Pulmonary artery endothelial cell (primary cell): ENCODE measurements at places on chromosomes 5 and 9.

- no peak for DNase-seq
Observed at GRCh38 chr5:88459971-88460370, 191.3 kb upstream of the TMEM161B start.

DNA sequence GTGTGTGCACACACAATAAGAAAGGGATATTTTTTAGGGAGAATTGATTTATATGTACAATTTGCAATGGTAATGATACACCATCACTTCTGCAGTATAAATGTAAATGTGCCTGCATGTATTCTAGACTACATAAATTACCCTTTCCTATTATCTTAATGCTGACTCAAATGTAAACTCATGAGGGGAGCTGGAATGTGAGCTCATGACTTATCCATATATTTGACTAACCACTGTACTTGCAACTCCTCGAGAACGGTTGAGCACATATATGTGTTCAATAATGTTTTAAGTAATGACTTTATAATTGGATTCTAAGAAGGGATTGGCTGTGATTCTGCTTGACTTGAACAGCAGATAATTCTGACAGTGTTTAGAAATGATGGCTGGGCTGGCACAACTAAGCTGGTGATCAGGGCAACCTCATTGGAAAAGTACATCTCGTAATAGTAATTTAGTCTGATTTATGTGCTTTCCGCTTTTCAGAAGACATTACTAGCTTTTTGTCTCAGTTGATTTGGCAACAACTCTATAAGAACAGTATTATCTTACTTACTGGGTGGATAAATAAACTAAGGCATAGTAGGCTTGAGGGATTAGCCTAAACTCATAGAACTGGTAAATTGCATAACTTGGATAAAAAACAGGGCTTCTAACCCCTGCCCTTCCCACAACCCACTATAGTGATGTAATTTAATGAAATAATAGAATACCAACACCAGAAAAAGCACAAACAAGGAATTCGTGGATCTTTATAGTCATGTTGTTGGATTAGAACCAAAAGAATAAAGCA is 130.2 kb upstream of the SPEF2 start:
- DNase-seq, result no peak

- no peak for DNase-seq
Observed at GRCh38 chr9:24738421-24738961, 192.8 kb upstream of the IZUMO3 start.

DNA sequence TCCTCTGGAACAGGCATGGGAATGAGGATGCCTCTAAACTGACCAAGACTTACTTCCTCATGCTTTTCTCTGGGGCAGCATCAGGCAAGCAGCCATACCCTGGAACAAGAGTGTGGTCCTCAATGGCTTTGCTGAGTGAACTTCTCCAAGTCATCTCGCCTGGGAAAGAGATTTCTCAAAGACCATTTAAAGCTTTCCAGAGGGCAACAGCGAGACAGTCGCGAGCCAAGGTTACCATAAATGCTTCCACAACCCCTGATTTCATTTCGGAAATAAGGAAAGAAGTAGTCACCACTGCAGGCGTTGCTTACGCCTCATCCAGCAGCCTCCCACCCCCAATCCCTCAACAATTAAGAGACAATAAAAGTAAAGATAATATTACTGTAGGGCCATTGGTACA is 1.1 kb upstream of the SNCAIP start:
- no peak for DNase-seq

- DNase-seq, result no peak
Observed at GRCh38 chr9:114804505-114804904, 1.3 kb downstream of the TNFSF15 start.

DNA sequence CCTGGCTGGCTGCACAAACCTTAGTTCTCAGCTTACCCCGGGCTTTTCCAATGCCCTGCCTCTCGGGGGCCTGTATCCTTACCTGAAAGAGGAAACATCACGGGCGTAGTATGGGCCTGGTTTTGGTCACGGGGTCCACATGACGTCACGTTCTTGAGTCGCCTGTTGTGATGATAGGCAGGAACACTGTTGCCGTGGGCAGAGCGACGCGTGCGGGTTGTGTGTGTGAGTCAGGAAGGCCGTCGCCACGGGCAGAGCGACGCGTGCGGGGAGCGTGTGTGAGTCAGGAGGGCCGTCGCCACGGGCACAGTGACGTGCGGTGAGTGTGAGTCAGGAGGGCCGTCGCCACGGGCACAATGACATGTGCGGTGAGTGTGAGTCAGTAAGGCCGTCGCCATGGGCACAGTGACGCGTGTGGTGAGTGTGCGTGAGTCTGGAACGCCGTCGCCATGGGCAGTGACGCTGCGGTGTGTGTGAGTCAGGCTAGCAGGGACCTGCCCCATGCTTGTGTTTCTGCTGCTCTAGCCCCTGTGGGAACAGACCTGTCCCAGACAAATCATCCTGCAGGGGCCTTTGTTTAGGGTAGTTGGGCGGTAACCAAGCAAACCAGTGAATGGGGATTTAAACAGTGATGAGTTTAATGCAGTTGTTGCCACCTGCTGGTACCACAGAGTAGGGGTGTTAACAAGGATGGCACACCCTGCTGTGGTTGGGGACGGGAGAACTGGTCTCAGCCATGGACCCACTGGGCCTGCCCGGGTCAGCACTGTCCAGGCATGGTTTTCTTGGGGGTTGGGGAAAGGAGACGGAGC is 19.8 kb downstream of the TRIP13 start:
- DNase-seq, result peak; percentile 66

DNA sequence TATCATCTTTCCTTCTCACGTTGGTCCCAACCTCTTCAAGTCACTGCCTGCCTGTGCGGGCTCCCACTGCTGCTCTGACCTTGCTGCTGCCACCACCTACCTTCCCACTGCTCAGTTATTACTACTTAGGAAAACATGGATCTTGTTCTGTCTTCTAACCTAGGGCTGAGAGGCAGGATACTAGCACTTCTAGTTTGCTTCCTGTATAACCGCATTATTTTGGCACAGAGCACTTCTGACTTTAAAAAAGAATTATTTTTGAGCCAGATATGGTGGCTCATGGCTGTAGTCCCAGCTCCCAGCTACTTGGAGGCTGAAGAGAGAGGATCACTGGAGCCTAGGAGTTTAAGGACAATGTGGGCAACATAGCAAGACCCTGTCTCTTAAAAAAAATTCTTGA is 135.4 kb upstream of the GNA14 start:
- no peak for DNase-seq

- no peak for DNase-seq
Observed at GRCh38 chr5:83149671-83150070, 72.3 kb downstream of the XRCC4 start.

GRCh38 chr9:126692759-126693427 is 79.2 kb downstream of the LMX1B start:
- DNase-seq, result no peak

DNA sequence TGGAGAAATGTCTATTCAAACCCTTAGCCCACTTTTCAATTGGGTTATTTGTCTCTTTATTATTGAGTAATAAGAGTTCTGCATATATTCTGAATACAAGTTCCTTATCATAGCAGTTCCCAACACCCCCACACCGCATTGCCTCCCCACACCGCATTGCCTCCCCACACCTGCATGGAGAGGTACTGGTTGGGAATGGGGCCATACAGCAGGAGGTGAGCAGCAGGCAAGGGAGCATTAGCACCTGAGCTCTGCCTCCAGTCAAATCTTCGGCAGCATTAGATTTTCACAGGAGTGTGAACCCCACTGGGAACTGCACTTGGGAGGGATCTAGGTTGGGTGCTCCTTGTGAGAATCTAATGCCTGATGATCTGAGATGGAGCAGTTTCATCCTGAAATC is 10.6 kb upstream of the SAP30L start:
- DNase-seq, result no peak

DNA sequence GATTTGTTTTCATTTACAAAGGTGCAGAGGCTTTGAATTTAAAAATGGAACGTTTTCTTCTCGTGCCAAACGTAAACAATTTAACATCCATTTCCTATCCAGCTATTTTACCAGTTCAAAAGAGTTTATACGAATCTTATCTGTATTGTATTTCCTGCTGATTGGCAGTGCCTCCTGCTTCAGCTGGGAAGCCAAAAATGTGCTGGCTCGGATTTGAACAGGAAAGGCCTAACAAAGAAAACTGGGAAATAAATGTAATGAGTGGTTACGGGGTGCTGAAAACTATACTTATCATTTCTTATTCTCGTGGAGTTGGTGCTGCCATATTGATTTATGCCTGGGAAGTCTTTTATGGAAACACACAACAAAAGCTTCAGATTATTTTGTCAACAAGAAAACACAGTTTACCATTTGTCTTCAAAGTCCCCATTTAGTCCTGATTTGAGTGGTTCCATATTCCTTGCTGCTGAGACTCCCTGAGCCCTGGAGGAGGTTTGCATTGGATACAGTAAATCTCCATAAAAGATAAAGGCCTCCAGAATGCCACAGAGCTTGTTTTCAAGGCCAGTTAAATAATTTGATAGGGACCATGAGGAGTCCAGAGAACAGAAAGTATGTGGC is 507.4 kb downstream of the RASEF start:
- DNase-seq, result no peak

GRCh38 chr9:125517577-125517976 is 189.4 kb downstream of the MAPKAP1 start:
- DNase-seq, result no peak

DNA sequence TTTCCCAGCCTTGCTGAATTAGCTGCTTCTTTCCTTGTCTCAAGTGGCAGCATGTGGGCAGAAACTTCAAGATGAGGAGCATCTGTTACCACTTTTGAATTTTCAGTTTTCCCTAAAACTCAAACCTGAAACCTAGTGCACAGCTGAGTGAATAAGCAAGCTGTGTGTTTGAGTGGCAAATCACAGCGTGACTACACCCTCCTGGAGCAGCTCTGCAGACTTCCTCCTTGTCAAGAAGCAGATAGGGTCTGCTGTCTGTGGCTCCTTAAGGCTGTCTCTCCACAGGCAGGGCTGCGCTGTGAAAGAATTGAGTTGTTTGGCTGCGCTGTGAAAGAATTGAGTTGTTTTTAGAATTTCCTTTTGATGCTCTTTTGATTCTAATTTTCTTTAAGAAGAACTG is 179.7 kb upstream of the HAPLN1 start:
- no peak for DNase-seq

DNA sequence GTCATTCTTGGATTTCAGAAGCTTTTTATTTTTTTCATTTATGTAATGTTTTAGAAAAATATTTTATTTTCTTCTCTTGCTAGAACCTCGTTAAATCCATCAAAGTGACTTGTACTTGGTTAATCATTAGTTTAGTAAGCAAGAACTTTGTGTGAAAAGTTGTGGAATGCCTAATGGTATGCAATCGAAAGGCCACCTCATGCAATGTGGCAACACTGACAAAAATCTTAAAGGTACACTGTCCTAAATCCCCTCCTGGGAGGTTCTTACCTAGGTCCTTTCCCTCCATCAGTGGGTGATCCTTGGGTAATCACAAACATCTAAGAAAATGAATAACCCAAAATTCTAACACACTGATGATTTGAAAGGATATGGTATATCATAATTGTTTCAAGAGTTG is 304.2 kb downstream of the DNAH5 start:
- no peak for DNase-seq

DNA sequence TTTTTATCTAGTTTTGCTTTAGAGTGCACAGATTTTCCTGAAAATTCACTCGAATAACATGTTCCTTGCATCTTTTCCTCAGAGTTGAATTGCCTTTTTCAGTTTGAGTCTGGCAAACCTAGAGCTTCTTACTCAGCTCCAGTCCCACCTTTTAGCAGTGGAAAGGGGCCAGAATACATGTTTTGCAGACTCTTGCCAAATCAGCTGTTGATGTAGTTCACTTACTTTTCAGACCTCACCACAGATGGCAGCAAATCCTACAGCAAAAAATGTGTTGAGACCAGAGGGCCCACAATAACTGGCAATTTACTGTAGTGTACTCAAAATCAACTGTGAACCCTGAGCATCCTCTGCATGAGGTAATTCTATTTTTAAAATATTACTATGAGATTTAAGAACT is 545.2 kb upstream of the ACO1 start:
- DNase-seq, result no peak

GRCh38 chr9:96253059-96253696 is 48.8 kb downstream of the HSD17B3 start:
- no peak for DNase-seq

- no peak for DNase-seq
Observed at GRCh38 chr9:109549386-109549785, 51.3 kb upstream of the PTPN3 start.

DNA sequence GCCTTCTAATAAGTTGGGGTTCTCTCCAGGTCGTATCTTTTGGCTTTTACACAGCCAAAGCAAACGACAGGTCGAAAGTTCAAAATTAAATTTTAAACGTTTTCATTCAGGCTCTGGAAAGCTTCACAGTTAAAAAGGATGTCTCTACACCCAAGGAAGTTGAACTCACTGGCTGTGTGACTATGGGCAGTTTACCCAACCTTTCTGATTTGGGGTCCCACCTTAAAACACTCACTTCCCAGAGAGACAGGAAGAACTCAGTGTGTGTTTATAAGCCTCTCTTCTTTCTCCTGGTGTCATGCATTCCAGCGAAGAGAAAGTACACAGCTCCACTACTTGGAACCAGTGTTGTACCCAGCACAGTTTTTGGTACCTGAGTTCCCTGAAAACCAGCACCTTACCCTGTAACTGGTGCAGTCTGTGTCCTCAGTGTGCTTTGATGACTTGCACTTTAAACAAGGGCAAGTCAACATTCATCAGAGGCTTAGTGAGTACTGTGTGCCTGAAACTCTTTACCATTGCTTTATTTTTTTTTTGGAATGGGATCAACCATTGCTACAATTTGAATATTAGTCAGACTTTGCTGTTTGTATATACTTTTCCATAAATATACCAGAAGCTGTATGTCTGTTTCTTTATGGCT is 1.7 kb downstream of the SRD5A1 start:
- DNase-seq, result no peak

- no peak for DNase-seq
Observed at GRCh38 chr5:5344051-5344571, 78.4 kb upstream of the ICE1 start.

- DNase-seq, result no peak
Observed at GRCh38 chr9:134892820-134893420, 12.3 kb downstream of the FCN2 start.

DNA sequence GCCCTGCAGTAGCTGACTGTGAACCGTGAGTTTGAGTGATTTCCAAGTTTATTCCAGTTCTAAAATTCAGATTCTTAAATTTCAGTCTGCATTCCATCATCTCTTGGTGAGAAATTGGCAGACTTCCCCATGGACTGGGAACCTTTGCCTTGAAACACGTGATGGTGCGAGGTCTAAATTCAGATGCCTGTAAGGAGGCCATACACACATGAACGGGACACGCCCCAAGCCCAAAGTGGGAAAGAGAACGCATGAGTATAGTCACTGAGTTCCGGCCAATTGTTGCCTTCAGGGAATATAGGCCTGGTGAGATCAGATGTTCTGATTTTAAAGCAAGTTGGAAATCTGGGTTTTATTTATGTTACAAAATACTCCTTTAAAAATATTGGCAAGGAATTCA is 1084.4 kb upstream of the WWC1 start:
- DNase-seq, result no peak

DNA sequence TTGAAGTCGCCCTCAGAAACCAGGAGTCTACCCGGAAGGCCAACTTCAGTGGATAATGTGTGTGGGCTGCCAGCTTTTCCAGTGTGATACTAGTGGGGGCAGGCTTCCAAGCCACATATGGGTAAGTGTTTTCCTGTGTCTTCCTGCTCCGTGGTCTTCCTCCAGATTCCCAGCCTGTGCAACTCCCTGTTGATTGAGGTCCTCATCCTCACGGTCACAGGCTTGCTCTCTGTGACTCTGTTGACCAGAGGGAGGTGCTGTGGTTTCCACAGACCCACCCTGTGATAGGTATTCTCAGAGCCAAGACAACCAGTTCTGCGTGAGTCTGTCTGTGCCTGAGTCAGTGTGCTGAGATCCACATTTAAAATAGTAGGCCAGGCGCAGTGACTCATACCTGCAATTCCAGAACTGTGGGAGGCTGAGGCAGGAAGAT is 388.0 kb upstream of the IRX2 start:
- DNase-seq, result no peak
